Activated CD8-positive, alpha-beta T cell treated with anti-CD3 and anti-CD28 coated beads for 36 hours (primary cell): ENCODE measurements at places on chromosomes 5 and 9. TPM values are rescaled to one million over a fixed set of nuclear protein-coding genes. Genes with fewer than 3 reads are reported as not detected.
A peak's percentile ranks its signal among the peaks of the same experiment; 100 is the strongest.

The ADGRD2 gene
- total RNA-seq, result not detected

The MGAT4B gene
- 62.8 TPM for total RNA-seq

The TAF11L9 gene
- not detected for total RNA-seq

The SOHLH1 gene
- not detected for total RNA-seq

The SAPCD2 gene
- total RNA-seq, result 13.5 TPM

GRCh38 chr9:124774129-124774978 is 2.6 kb upstream of the OLFML2A start:
- no peak overlapping the region for H3K27ac ChIP-seq
- peaks cover 35% of the 10 kb centered on the region for H3K4me1 ChIP-seq
- H3K27me3 ChIP-seq, result peaks cover 51% of the 10 kb centered on the region

The CENPH gene
- 97.0 TPM for total RNA-seq

GRCh38 chr9:78606001-78606379 is 309.1 kb downstream of the PSAT1 start:
- no peak overlapping the region for H3K4me3 ChIP-seq
- no peak for DNase-seq
- H3K27me3 ChIP-seq, result peaks cover 1% of the 10 kb centered on the region
- H3K36me3 ChIP-seq, result no peaks in the 10 kb centered on the region
- no peaks in the 10 kb centered on the region for H3K4me1 ChIP-seq
- no peak overlapping the region for H3K27ac ChIP-seq

The ZNF189 gene
- total RNA-seq, result 8.3 TPM

DNA sequence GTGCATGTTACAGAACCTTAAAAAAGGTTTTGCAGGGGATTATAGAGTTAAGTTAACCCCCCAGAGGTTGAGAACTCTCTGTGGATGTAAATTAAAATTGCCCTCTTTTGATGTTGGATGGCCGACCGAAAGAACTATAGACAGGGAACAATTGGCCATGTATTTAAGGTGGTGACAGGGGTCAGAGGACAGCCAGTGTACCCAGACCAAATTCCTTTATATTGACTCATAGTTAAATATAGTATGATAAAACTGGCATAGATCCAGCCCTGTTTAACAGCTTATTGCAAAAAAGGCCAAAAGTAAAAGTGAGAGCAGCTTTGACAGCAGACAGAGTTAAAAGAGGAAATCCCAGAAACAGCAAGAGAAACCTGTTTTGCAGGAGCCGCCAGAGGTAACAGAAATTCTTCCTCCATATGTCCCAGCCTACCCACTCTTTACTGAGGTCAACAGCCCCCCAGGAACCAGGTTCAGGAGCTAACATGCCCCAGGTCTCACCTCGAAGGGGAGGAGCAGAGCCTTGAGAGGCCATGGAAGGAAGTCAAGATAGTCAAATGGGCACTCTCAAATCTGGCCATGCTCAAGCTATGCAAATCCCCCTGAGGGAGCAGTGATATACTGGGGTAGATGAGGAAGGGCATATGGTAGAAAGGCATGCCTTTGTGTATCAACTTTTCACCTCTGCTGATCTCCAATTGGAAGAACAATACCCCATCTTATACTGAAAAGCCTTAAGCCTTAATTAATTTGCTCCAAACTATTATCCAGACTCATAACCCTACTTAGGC is 156.4 kb upstream of the COX7C start:
- no peak overlapping the region for H3K4me3 ChIP-seq
- no peak overlapping the region for H3K27ac ChIP-seq
- peaks cover 3% of the 10 kb centered on the region for H3K36me3 ChIP-seq
- no peaks in the 10 kb centered on the region for H3K4me1 ChIP-seq
- DNase-seq, result no peak

- peaks cover 48% of the 10 kb centered on the region for H3K4me1 ChIP-seq
- peaks cover 2% of the 10 kb centered on the region for H3K36me3 ChIP-seq
- no peak overlapping the region for H3K27ac ChIP-seq
- H3K4me3 ChIP-seq, result no peak overlapping the region
These were observed 41.4 kb downstream of the PAM start for GRCh38 chr5:102796498-102796897.

- peaks cover 16% of the 10 kb centered on the region for H3K27me3 ChIP-seq
- H3K4me1 ChIP-seq, result no peaks in the 10 kb centered on the region
- no peak overlapping the region for H3K27ac ChIP-seq
- DNase-seq, result no peak
- H3K4me3 ChIP-seq, result no peak overlapping the region
These were observed 37.1 kb upstream of the OLFM1 start for GRCh38 chr9:135050072-135050990.

The SH3RF2 gene
- not detected for total RNA-seq

The ADRB2 gene
- total RNA-seq, result 0.81 TPM

The LECT2 gene
- not detected for total RNA-seq

GRCh38 chr9:72441848-72442607 is 77.0 kb upstream of the ZFAND5 start:
- no peaks in the 10 kb centered on the region for H3K36me3 ChIP-seq
- H3K4me3 ChIP-seq, result no peak overlapping the region
- no peak for DNase-seq

The OBP2B gene
- total RNA-seq, result not detected

GRCh38 chr5:71640408-71640807 is 53.3 kb downstream of the MCCC2 start:
- H3K36me3 ChIP-seq, result peaks cover 28% of the 10 kb centered on the region
- H3K27ac ChIP-seq, result no peak overlapping the region
- H3K27me3 ChIP-seq, result no peaks in the 10 kb centered on the region
- DNase-seq, result no peak
- no peak overlapping the region for H3K4me3 ChIP-seq
- no peaks in the 10 kb centered on the region for H3K4me1 ChIP-seq

DNA sequence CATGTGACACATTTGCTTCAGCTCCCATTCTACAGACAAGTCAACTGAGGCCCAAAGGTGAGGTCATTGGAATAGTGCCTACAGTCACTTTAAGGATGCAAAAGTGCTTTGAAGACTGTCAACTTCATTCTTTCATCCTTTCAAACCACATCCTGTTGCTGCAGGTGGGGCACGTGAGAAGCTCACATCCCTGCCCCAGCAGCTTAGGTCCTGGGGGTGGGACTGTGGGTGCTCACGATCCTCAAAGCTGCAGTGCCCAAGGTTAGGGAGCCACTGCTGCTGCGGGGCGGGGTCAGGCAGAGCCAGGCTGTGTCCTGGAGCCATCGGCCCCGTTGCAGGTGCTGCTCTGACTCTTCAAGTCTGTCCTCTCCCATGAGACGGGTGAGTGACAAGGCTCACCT is 57.9 kb upstream of the IER5L start:
- peak overlapping the region; percentile 78 for H3K4me3 ChIP-seq
- DNase-seq, result peak; percentile 83
- peaks cover 62% of the 10 kb centered on the region for H3K4me1 ChIP-seq
- no peaks in the 10 kb centered on the region for H3K27me3 ChIP-seq
- peak overlapping the region; percentile 87 for H3K27ac ChIP-seq
- no peaks in the 10 kb centered on the region for H3K36me3 ChIP-seq

DNA sequence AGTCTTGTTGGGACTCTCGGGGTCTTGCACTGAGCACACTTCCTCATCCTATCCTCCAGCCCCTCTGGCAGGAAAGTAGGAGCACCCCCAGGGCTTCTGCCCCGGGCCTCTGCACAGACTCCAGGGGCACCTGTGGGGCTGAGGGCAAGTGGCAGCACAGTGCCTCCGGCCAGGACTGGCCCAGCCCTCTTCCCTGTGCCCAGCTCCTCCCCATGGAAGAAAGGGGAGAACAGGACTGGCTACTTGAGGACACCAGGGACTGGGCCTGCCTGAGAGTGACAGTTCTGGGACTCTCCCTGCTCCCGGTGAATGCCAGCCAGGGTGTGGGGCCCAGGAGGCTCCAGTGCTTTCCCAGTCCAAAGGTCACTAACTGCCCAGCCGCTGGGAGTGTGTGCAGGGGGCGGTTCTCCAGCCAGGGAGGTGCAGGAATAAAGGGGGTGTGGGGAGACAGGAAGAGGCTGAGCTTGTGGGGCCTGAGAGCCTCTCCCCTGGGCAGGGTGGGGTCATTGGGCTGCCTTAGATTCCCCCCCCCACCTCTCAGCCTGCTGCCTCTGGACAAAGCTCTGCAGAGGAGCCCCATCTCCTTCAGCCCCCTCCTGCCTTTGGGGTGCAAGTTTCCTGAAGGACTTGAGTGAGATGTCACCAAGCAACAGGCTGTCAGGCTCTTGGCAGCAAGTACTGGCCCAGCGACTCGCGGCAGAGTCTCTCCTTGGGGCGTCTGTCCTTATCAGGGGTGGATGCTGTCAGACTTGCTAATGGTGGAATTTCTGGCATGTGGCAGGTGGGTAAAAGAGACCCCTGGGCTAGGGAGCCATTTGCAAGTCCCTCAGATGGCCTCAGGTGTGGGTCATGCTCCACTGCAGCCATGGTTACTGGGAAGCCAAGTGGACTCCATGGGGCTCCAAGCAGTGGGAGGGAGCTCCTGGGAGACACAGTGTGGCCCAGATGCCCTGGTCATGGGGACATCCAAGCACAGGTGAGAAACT is 19.1 kb upstream of the JADE2 start:
- no peaks in the 10 kb centered on the region for H3K27me3 ChIP-seq
- no peak overlapping the region for H3K4me3 ChIP-seq
- DNase-seq, result no peak
- H3K27ac ChIP-seq, result no peak overlapping the region
- no peaks in the 10 kb centered on the region for H3K36me3 ChIP-seq

DNA sequence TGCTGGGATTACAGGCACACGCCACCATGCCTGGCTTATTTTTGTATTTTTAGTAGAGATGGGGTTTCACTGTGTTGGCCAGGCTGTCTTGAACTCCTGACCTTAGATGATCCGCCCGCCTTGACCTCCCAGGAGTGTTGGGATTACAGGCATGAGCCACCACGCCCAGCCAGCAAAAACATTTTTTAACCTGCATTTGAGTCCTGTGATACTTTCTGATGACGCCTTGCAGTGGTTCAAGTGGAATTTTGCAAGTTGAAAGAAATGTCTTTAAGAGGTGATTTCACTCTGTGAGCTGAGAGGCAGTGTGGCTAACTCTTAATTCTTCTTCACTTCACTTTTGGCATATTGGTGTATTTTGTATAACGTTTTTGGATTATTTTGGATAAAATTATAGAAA is 9.1 kb downstream of the ANP32B start:
- H3K27ac ChIP-seq, result peak overlapping the region; percentile 80
- peak overlapping the region; percentile 39 for H3K4me3 ChIP-seq
- peaks cover 71% of the 10 kb centered on the region for H3K36me3 ChIP-seq
- no peaks in the 10 kb centered on the region for H3K27me3 ChIP-seq

GRCh38 chr5:75734913-75735789 is 17.9 kb upstream of the POC5 start:
- no peak overlapping the region for H3K27ac ChIP-seq
- DNase-seq, result peak; percentile 22
- H3K36me3 ChIP-seq, result no peaks in the 10 kb centered on the region

The TAF11L10 gene
- total RNA-seq, result not detected

The POLR3G gene
- total RNA-seq, result 24.0 TPM

The HTR1A gene
- total RNA-seq, result not detected

GRCh38 chr9:31683116-31683515 is 701.3 kb upstream of the ACO1 start:
- H3K4me3 ChIP-seq, result no peak overlapping the region
- no peaks in the 10 kb centered on the region for H3K27me3 ChIP-seq
- H3K4me1 ChIP-seq, result peaks cover 2% of the 10 kb centered on the region
- no peak overlapping the region for H3K27ac ChIP-seq
- no peaks in the 10 kb centered on the region for H3K36me3 ChIP-seq

The BAAT gene
- not detected for total RNA-seq

DNA sequence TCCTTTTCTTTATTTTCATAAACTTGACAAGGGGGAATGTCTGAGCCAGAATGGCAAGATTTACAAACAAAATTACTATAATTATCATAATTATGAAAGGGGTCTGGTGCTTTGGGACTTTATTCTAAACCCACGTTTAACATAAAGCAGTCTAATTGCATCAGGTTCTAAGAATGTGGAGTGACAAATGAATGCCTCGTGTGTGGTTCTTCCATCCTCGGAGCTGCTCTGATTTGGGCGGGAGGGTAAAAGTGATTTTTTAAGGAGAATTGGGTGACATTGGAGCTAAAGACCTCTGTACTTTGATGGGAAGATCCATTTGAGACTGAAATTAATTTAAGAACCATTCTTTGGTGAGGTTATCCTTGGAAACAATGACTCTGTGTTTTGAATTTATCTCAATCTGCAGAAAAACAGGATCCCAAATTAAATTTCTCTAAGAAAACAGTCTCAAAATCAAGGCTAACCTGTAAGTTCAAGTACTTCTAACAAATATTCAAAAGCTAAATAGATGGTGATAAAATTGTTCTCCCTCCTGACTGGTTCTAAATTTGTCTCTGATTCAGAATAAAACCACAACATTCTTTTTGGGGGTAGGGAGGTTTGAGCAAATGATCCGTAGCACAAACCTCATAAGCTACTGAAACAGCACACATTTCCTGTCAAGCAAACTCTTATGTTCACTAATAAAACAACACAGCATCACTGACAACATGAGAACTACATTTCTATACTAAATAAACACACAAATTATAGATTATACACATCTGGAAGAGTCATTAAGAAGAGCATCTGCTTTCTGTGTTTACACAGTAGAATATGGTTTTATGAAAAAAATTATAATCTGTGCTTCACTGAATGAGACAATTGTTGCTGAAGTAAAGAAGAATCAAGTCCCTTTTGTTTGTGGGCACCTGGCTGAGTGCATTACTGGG is 85.5 kb downstream of the DCP2 start:
- no peak overlapping the region for H3K4me3 ChIP-seq
- no peaks in the 10 kb centered on the region for H3K27me3 ChIP-seq

The SPOCK1 gene
- not detected for total RNA-seq

The SLC4A9 gene
- total RNA-seq, result not detected

GRCh38 chr5:41858890-41859289 is 11.3 kb downstream of the OXCT1 start:
- H3K36me3 ChIP-seq, result peaks cover 35% of the 10 kb centered on the region
- H3K4me1 ChIP-seq, result peaks cover 31% of the 10 kb centered on the region
- H3K27ac ChIP-seq, result peak overlapping the region; percentile 79
- H3K27me3 ChIP-seq, result no peaks in the 10 kb centered on the region

DNA sequence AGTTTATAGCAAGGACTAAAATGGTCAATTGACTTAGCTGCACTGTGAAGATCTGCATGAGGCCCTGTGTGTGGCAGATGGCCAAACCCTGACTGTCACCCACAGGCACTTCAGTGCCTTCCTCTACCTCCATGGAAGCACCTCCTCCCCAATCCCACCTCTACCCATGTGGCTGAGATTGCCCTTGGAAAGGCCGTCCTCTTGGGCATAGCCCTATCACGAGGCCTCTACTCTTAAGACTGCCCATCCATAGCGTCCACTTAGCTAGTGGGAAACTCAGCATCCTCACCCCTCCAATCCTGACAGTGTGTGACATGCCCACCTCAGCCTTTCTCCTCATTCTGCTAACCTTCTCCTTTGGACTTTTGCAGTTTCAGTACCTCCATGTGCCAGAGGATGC is 510.2 kb downstream of the BNC2 start:
- no peaks in the 10 kb centered on the region for H3K27me3 ChIP-seq
- no peak overlapping the region for H3K4me3 ChIP-seq
- H3K27ac ChIP-seq, result no peak overlapping the region
- no peaks in the 10 kb centered on the region for H3K4me1 ChIP-seq
- no peak for DNase-seq

The KCNMB1 gene
- not detected for total RNA-seq

- H3K36me3 ChIP-seq, result peaks cover 2% of the 10 kb centered on the region
- DNase-seq, result peak; percentile 29
- peaks cover 34% of the 10 kb centered on the region for H3K4me1 ChIP-seq
- no peaks in the 10 kb centered on the region for H3K27me3 ChIP-seq
These were observed 142.8 kb upstream of the IFNE start for GRCh38 chr9:21624675-21625644.

- H3K27me3 ChIP-seq, result peaks cover 3% of the 10 kb centered on the region
- no peaks in the 10 kb centered on the region for H3K36me3 ChIP-seq
- peak overlapping the region; percentile 76 for H3K27ac ChIP-seq
- DNase-seq, result peak; percentile 81
- H3K4me1 ChIP-seq, result peaks cover 23% of the 10 kb centered on the region
These were observed 745 bp downstream of the GADD45G start for GRCh38 chr9:89605465-89606048.
